ENCODE measurements at places on chromosomes 6 and 20.

DNA sequence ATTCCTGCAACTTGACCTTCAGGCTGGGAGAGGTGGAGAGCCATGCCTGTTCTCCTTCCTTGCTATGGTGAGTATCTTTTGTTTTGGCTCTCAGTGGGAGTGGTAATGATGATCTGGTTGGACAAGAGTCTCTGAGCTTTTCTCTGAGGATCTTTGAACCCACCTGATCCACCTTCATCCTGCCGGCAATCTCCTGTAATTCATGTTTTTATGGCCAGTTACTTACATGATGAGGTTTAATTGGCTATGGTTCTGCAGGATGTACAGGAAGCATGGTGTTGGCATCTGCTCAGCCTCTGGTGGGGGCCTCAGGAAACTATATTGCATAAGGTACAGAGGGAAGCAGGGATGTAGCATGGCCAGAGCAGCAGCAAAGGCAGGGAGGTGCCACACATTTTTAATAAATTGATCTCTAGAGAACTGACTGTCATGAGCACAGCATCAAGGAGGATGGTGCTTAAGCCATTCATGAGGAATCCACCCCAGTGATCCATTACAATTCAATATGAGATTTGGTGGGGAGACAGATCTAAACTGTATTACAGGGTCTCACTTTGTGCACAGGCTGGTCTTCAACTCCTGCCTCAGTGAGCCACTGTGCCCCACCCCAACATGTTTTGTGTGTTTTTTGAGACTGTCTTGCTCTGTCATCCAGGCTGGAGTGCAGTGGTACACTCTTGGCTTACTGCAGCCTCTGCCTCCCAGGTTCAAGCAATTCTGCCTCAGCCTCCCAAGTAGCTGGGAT lies 10.0 kb downstream of the HSPA1B start:
- DNase-seq: no peak

GRCh38 chr20:61917474-61918145 lies 148.1 kb downstream of the TAF4 start:
- DNase-seq: no peak

- no peak for DNase-seq
Measured at GRCh38 chr20:12829170-12829569, 179.6 kb upstream of the SPTLC3 start.

- DNase-seq: no peak
Measured at GRCh38 chr6:99409672-99410071, 15.4 kb downstream of the PNISR start.
